Lower lobe of right lung (tissue), 2 donors: ENCODE measurements at places on chromosomes 2 and 18. TPM values are rescaled to one million over a fixed set of nuclear protein-coding genes. Genes with fewer than 3 reads are reported as not detected.

DNA sequence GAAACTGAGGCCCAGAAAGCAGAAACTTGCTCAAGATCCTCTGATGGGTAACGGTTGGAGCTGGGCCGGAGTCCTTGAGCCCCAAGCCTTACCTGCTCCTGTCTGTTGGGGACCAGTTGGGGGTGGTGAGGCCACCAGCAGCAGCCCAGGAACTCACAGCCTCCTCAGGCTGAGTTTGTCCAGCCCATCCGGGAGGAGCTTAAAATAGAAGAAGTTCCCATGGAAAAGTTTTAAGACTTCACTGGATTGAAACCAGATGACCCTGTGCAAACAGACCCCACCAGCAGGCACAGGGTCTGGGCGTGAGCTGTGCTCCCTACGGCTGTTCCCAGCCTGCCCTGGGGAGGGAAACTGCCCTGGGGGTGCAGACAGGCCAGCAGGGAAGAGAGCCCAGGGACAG lies 40.6 kb upstream of the FOSL2 start:
- DNase-seq, result peak; percentile 7

The CBLN2 gene
- total RNA-seq, result not detected

The UCN gene
- total RNA-seq, result 4.0 TPM

The GLS gene
- 180 TPM for total RNA-seq

- DNase-seq, result no peak
Observed at GRCh38 chr2:124159166-124159565, 134.1 kb downstream of the CNTNAP5 start.

DNA sequence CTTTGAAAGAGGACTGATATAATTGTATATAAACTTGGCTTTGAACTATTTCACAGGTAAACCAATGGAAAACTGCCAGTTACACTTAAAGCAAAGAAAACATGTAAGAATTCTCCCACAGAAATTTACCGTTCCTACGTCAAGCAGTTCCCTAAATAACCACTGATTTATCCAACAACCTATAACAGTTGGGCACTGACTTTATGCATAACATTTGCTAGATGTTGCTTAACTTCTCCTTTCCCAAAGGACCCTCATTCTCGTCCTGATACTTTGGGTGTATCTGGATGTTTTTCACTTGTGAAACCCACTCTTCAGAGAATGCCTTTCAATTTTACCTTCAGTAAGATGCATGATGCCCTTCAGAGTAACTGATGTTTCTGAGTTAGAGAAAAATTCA lies 43.8 kb downstream of the STAT1 start:
- no peak for DNase-seq

- no peak for DNase-seq
Observed at GRCh38 chr2:60432035-60432601, 121.3 kb downstream of the BCL11A start.

GRCh38 chr2:73979021-73979420 lies 5.7 kb upstream of the TET3 start:
- DNase-seq, result no peak

GRCh38 chr18:9139400-9140039 lies 2.9 kb downstream of the ANKRD12 start:
- no peak for DNase-seq

DNA sequence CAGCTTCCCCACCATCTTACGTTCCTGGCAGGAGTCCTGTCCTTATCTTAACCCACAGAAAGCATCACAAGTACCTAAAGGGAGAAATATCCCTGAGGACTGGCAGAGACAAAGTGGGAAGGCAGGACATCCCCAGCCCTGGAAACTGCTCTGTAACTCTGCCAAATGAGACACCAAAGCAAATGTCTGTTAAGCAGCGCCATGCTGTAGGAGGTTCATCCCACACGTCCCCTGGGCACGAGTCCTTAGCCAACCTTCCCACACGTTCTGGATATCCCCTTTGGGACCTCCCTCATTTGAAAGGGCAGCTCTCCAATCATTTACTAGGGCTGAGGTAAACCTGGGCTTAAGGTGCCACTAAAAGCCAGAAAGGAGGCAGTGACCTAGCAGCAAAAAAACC lies 207.2 kb downstream of the ATAD2B start:
- no peak for DNase-seq
